ENCODE measurements at places on chromosomes 5 and 9. TPM values are rescaled to one million over a fixed set of nuclear protein-coding genes. Genes with fewer than 3 reads are reported as not detected.

The NR4A3 gene
- total RNA-seq, result 3.7 TPM

The PCDHA1 gene
- not detected for total RNA-seq

The NRARP gene
- 0.28 TPM for total RNA-seq

The BTNL9 gene
- not detected for total RNA-seq

The CNTFR gene
- not detected for total RNA-seq

The PCDHAC2 gene
- total RNA-seq, result 0.19 TPM

The IL9 gene
- not detected for total RNA-seq

The LCN15 gene
- total RNA-seq, result not detected

The LCN9 gene
- total RNA-seq, result not detected

The KIF24 gene
- total RNA-seq, result 2.7 TPM

The CCDC152 gene
- total RNA-seq, result 1.1 TPM

The PPP3R2 gene
- total RNA-seq, result not detected

The MARCOL gene
- not detected for total RNA-seq

The TMEM232 gene
- 4.8 TPM for total RNA-seq

The TUT7 gene
- total RNA-seq, result 42.3 TPM

The PNPLA7 gene
- 1.4 TPM for total RNA-seq

The DOCK8 gene
- 0.19 TPM for total RNA-seq

The HSPA4 gene
- total RNA-seq, result 213 TPM

The PGM5 gene
- 33.5 TPM for total RNA-seq

The S1PR3 gene
- 26.8 TPM for total RNA-seq

The SCAI gene
- 4.6 TPM for total RNA-seq

The INSL6 gene
- not detected for total RNA-seq

The AGXT2 gene
- not detected for total RNA-seq

The PLPP7 gene
- 19.4 TPM for total RNA-seq

The GFPT2 gene
- total RNA-seq, result 47.6 TPM

The C9orf153 gene
- total RNA-seq, result 0.56 TPM

The FCHO2 gene
- 24.0 TPM for total RNA-seq

The FOXD4L6 gene
- total RNA-seq, result not detected

The EGFL7 gene
- 38.3 TPM for total RNA-seq

The KCNT1 gene
- total RNA-seq, result not detected

The GOLM1 gene
- total RNA-seq, result 73.2 TPM

All from regular cardiac myocyte (primary cell).